ENCODE measurements at places on chromosomes 3 and 15.

DNA sequence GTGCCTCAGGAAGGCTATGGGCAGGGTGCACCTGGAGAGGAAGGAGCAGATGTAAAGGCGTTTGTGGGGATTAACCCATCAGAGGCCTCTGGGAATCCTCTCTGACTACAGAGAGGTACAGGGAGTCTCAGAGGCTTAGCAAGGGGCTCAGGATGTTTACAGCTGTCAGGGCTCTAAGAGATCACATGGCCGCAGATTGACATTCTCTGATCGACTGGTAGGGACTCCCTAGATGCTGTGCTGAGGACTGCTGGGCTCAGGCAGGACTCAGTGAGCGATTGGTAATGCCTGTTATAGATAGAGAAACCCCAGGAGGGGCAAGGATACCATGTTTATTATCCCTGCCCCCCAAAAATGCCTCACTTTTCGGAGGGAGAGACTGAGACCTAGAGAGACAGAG, 103.5 kb downstream of the CORO2B start:
- no peak for DNase-seq

GRCh38 chr3:112813016-112813415, 33.6 kb downstream of the CD200R1L start:
- DNase-seq = no peak

DNA sequence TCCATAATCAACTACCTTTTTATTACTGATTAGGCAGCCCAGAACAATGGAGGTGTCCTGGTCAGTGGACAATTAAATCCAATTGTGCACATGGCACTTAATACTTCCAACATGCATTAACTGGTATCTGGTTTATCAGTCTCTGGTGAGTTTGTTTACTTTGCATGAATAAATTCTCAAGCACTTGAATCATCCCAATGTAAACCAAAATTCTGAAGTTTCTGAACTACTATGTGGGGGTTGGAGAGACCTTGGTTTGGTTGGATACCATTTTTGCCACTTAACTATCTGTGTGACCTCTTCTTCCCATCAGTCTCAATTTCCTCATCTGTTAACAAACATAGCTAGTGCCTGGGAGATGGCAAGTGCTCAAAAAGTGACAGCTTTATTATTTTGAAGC, 70.5 kb upstream of the MAP4 start:
- no peak for DNase-seq

DNA sequence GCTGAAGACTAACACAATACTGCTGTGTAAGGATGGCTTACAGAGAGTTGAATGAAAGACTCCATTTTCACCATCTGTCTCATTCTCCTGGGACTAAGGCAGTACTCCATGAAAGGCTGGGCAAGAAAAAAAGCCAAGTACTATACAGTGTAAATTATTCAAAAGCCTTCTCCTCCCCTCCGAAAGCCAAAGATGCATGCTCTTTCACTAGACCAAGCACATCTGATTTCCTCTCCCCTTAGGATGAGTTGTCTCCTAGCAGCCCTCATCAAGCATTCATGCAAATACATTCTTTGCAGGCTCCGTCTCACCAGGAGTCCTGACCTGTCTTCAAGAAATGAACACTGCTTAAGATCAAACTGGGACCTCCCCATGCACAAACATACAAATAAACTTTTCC, 133.5 kb upstream of the THBS1 start:
- no peak for DNase-seq

- DNase-seq = no peak
Observed at GRCh38 chr3:150064971-150065370, 94.3 kb upstream of the PFN2 start.

DNA sequence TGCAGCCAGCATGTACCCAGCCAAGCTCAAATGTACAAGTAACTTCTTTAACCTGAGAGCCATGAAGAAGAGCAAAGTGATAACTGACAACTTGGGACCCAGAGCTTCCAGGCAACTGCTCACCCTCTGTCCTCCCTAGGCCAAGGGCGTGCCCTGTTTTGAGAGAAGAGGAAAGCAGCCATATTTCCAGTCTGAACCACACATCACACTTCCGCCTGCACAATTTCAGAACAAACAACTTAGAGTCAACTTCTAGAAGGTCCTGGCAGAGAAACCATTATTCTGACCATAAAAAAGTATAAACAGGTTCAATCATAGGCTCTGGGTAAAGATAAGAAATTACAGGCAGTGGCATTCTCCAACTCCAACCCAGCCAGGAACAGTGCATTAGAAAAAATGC, 50.1 kb downstream of the ITGB5 start:
- DNase-seq = no peak

- DNase-seq = no peak
Observed at GRCh38 chr3:30795176-30795575, 99.3 kb downstream of the GADL1 start.

DNA sequence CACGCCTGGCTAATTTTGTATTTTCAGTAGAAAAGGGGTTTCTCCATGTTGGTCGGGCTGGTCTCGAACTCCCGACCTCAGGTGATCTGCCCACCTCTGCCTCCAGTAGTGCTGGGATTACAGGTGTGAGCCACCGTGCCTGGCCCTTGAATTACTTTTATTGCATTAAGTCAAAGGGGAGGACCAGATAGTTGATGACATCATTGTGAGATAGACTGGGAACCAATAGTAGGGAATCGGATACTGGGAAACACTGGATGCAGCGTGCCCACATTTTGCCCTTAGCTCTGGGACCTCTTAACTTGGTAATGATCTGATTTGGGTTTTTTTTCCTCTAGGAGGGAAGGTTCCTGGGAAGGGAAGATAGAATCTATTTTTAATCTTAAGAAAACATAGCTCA, 19.2 kb downstream of the DAG1 start:
- no peak for DNase-seq

DNA sequence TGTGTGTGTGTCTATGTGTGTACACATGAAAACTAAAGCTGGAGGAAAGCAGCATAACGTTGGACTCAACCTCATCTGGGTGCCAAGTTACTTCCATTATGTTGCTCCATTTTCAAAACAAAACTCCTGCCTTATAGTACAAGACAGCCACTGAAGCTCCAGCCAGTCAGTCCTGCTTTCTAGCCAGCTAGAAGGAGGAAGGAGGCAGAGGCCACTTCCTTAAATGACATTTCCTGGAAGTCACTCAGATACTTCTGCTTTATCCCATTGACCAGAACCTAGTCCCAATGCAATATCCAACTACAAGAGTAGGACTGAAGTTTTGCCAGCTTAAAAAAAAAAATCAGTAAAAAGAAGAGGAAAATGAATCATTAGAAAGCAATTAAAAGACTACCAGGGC, 31.7 kb downstream of the CADPS start:
- no peak for DNase-seq

GRCh38 chr3:12451481-12451880, 32.8 kb upstream of the TSEN2 start:
- DNase-seq = no peak

- DNase-seq = no peak
Observed at GRCh38 chr3:141523615-141524375, 37.0 kb downstream of the RASA2 start.

DNA sequence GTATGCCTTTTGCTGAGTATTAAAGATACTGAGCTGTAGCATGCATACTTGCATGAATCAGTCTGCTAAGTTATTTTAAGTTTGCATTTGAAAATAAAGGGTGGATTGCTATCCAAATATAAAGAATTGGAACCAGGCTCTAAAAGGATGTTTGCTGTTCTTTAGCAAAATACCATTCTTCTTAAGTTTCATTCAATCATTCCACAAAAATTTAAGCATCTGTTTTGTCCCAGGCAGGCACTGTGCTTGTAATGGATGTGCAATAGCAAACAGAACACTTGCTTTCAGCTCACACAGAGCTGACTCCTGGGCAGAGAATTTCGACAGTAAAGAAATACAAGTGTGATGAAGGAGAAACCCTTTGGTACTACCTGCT, 151.1 kb downstream of the PGPEP1L start:
- no peak for DNase-seq

GRCh38 chr3:20047341-20047779, 7.1 kb downstream of the KAT2B start:
- no peak for DNase-seq

- no peak for DNase-seq
Observed at GRCh38 chr3:136516656-136517055, 235.5 kb downstream of the STAG1 start.

- no peak for DNase-seq
Observed at GRCh38 chr15:47367726-47368390, 349.4 kb upstream of the SEMA6D start.

- DNase-seq = no peak
Observed at GRCh38 chr3:104323226-104323625, 1043.5 kb upstream of the ALCAM start.

GRCh38 chr15:90679959-90680358, 37.2 kb upstream of the BLM start:
- DNase-seq = no peak

GRCh38 chr15:64013179-64014062, 32.9 kb downstream of the DAPK2 start:
- DNase-seq = no peak

DNA sequence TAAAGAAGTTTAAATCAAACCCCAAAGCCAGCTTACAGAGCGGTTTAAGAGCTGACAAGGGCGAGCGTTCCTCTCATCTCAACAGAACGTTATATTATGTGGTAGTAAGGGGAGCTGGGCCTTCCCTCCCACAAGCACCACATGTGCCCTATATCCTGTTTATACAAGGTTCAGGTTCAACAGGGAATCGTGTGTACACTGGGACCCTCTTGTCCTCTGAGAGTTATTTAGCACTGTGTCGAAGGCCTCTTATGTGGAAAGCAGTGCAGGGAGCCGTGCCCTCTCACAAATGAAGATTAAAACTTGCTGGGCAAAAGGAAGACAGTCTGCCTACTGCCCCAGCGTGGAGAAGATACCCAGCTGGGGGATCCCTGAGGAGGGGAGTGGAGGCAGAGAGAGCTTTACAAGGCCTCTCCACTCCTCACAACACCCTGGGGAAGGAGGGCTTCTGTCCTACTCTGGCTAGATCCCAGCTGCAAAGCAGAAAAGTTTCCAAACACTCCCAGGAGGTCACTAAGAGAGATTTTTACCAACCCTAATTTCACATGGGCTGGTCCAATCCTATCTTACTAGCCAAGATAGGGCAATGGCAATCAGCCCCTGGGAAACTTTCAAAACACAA, 2.9 kb downstream of the TLE3 start:
- peak; percentile 25 for DNase-seq

GRCh38 chr3:42979044-42979972, at the start of gene GASK1A:
GASK1A (plus strand) TSS chr3:42979311; CDS start chr3:42979643, 332 bp downstream.
- DNase-seq = peak; percentile 41

DNA sequence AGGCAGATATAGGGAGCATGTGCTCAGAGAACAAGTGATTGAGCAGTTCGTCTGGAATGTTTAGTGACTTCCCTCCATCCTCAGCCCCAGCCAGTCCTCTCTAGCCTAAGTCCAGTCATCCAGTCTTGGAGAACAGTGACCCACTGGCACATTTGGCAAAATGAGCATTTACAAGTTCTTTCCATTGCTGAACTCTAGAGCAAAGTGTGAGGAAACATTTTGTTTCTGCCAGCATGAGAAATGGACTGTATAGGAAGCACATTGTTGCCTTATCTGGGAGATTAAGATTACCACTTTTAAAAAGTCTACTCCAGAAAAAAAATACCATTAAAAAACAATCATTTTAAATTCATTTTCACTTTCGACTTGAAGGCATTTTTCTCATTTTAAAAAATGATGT, 353.6 kb downstream of the SHQ1 start:
- DNase-seq = no peak

GRCh38 chr3:186516646-186517045, 27.5 kb downstream of the CRYGS start:
- no peak for DNase-seq

DNA sequence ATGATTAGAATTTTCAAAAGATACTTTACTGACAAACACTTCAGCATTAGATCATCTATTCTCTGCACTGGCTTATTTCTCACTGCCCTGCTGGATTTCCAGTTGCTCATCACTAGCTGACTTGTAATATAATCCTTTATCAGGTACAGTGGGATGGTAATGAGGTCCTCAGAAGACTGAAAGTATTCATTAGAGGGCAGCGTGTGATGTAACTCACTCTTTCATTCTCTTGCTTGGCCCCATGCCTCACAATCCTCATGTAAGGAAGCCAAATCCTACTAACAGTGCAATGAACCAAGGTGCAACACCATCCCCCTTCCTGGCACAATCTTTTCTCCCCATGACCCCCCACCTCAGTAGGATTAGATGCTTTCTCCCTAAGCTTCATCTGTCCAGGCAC, 289.9 kb downstream of the CTNNB1 start:
- no peak for DNase-seq
